HCT116 (cell line): ENCODE measurements at places on chromosomes 12 and 14. TPM values are rescaled to one million over a fixed set of nuclear protein-coding genes. Genes with fewer than 3 reads are reported as not detected.

DNA sequence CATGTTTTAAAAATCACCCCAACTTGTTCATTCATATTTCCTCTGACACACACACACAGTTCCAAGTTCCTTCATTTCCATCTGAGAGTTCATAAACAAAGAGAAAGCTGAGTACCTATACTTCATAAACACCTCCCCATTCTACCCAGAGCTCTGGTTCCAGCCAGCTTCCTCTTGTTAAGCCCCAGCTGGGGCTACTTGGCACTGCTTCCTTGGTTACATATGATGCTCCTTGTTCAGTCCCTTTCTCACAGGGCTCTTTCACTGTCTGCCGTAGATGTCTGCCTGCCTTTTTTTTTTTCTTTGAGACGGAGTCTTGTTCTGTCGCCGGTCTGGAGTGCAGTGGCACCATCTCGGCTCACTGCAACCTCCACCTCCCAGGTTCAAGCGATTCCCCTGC is 77.5 kb downstream of the COX16 start:
- no peak overlapping the region for H3K4me3 ChIP-seq
- H3K27ac ChIP-seq: no peak overlapping the region
- no peaks in the 10 kb centered on the region for H3K36me3 ChIP-seq
- peaks cover 17% of the 10 kb centered on the region; the same call in 1 of the 2 replicates for H3K27me3 ChIP-seq
- peaks cover 7% of the 10 kb centered on the region for H3K4me1 ChIP-seq

GRCh38 chr12:93727195-93727811 is 50.1 kb downstream of the CRADD start:
- H3K27me3 ChIP-seq: no peaks in the 10 kb centered on the region
- H3K27ac ChIP-seq: no peak overlapping the region
- no peak overlapping the region for H3K4me3 ChIP-seq
- no peaks in the 10 kb centered on the region for H3K36me3 ChIP-seq
- no peak for DNase-seq

DNA sequence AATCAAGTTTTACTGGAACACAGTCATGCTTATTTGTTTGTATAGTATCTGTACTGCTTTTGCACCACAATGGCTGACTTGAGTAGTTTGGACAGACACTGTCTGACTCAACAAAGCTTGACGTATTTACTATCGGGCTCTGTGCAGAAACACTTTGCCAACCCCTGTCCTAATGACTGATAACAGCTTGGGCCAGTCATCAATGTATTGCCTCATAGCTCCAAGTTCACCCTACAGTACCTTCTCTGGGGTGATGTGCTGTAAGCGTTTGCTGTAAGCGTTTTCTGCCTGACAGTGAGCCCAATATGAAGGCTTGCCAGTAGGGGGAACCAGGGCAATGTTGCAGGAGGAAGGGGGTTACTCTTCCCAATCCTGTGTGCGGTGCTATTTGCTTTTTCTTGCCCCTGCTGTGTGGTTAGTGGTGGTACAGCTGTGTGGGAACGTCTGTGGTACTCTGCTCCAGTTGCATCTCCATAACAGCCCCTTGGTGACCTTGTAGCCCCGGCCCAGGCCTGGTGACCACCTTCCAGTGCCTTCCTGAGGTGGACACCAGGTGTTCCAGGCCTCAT is 5.4 kb upstream of the CCDC177 start:
- no peak overlapping the region for H3K4me3 ChIP-seq
- DNase-seq: peak; percentile 37
- H3K27me3 ChIP-seq: no peaks in the 10 kb centered on the region
- H3K4me1 ChIP-seq: no peaks in the 10 kb centered on the region

GRCh38 chr12:94336211-94336925 is 123.3 kb downstream of the CEP83 start:
- H3K27me3 ChIP-seq: no peaks in the 10 kb centered on the region
- no peaks in the 10 kb centered on the region for H3K36me3 ChIP-seq
- no peak for DNase-seq
- no peaks in the 10 kb centered on the region for H3K4me1 ChIP-seq
- no peak overlapping the region for H3K4me3 ChIP-seq

FGF23 gene
- not detected for total RNA-seq

DBX2 gene
- total RNA-seq: not detected
